Substantia nigra (tissue), 51 donors: ENCODE measurements at places on chromosomes 5 and 9.

DNA sequence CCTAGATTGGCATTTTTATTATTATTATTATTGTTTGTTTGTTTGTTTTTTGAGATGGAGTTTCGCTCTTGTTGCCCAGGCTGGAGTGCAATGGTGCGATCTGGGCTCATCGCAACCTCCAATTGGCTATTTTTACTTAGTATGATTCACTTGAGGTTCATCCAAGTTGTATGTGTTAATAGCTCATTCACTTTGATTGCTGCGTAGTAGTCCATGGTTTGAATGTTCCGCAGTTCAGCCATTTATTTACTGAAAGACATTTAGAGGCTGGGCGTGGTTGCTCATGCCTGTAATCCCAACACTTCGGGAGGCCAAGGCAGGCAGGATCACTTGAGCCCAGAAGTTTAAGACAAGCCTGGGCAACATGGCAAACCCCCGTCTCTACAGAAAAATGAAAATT lies 22.6 kb upstream of the MELK start:
- DNase-seq = no peak

DNA sequence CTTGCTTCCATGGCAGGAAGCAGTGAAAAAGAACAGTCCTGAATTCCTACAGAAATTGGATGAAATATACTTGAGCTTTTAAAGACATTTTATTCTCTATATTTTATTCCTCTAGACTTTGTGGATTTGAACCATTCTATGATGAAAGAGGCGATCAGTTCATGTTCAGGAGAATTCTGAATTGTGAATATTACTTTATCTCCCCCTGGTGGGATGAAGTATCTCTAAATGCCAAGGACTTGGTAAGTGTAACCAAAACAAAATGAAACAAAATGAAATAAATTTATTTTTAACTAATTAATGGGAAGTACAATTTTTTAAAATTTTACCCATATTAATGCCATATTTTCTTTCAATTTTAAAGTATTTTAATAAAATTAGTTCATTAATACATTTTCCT lies 34.1 kb downstream of the STARD4 start:
- DNase-seq = no peak

DNA sequence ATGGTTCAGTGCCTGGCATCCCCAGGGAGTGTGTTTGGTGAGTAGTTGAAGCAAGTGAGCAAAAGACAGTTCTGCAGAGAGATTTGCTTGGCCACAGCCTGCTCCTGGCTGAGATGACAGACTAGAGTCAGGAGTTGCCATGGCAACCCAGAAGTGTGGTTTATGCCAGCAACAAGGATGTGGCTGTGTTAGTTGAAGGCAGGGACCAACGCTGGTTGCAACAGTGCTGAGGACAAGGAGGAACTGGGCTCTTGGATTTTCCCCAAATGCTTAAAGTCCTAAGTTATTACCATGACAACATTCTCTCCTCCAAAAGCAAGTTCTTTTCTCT lies 2.7 kb downstream of the NXNL2 start:
- peak; percentile 5 for DNase-seq

DNA sequence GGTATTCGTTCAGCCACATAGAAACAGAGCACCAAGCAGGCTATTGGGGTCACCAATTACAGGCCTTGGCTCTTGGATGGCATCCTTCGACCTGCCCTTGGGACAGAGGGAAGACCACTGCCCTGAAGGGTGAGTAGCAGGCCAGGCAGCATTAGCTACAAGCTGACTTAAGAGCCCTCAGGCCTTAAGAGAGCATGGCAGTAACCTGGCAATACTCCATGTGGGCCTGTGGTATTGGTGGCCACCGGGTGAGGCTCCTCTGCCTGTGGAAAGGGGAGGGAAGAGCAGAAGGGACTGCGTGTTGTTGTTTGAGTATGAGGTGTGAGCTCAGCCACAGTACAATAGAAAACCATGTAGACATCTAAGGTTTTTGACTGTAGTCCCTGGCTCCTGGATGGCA lies 170.6 kb downstream of the MCTP1 start:
- no peak for DNase-seq

- no peak for DNase-seq
Measured at GRCh38 chr5:14870337-14871213, 1.0 kb downstream of the ANKH start.
